ENCODE measurements at places on chromosomes 5 and 9.

DNA sequence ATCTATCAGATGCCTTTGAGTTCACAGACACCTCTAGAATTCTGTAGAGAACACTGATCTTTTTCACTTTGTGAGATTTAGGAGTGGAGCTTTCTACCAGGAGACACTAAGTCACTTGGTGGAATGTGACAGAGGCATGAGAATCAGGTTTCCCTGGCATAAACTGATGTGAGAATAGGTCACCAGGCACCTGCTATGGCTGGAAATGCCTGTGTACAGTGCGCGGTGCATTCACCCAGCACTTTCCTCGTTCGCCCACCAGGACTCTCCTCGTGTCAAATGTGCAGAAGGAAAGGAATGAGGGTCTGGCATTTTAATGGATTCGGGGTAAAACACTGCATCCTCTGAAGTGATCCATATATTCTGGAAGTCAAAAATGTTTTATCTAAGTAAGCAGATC is 281.8 kb upstream of the TUT7 start:
- no peak for DNase-seq

DNA sequence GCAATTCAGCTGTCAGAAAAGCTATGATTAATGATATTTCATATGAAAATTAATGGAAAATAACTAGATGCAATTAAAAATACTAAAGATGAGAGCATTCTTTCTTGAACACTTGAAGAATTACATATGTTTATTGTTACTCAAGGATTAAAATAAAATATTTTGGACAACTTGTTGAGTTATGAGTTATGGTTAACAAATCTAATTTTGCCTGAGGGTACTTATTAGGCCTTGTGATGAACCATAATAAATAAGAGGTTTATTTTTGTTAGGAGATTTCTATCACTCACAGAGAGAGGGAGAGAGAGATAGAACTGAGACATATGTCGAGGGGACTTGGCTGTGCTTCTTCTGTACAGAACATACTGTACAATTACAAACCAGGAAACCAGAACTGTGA is 183.7 kb downstream of the ISL1 start:
- DNase-seq, result no peak

- no peak for DNase-seq
Observed at GRCh38 chr5:167514461-167514860, 777.0 kb upstream of the WWC1 start.

GRCh38 chr5:143004361-143005145 is 234.4 kb downstream of the ARHGAP26 start:
- DNase-seq, result no peak

GRCh38 chr5:151738125-151738848 is 20.1 kb downstream of the ATOX1 start:
- no peak for DNase-seq

- DNase-seq, result no peak
Observed at GRCh38 chr5:94890907-94891306, 272.4 kb downstream of the SLF1 start.

DNA sequence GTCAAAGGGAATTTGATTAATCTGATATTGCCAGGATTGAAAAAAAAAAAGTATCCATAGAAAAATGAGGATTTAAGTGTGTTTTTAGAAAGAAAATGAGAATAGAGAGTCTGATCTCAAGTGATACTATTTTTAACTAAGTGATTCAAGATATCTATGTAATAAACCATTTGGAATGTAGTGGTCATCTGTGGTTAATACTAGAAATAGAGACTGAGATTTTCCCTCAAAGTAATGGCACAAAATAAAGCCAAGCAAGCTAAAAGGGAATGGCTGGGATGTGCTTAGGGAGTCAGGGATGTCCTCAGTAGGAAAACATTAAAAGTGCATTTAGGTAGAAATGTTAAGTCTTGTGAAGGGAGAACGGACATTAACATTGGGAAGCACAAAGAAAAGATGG is 90.6 kb downstream of the FBXO4 start:
- DNase-seq, result no peak

DNA sequence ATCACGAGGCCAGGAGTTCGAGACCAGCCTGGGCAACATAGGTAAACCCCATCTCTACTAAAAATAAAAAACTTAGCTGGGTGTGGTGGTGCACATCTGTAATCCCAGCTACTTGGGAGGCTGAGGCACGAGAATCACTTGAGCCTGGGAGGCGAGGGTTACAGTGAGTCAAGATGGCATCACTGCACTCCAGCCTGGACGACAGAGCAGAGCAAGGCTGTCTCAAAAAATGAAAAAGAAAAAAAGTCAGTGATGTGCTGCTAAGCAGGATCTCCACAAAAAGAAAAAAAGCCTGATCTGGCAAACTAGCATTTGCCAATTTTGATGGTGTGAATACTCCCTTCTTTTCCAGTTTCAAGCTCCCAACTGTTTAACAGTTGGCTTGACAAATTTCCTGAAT is 21.9 kb downstream of the F2R start:
- DNase-seq, result no peak

DNA sequence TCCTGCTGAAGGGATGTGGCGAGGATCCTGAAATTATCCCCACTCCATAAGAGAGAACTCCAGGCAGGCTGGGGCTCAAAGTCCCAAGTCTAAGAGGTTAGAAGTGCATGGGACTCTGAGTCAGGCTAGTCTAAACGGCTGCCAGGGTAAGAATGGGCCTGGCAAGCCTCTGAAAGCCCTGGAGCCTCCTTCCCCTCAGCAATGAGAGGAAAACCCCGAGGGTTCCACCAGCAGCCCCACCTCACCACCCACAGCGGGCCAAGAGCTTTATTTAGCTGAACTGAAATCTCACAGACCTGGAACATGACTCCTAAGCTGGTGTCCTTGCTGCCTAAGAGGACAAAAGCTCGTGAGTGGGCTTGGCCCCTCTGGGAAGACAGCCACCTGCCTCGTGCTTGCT is 135.5 kb downstream of the SEC61B start:
- no peak for DNase-seq

Data from RWPE1 (cell line).